ENCODE measurements at places on chromosomes 13 and 19.

DNA sequence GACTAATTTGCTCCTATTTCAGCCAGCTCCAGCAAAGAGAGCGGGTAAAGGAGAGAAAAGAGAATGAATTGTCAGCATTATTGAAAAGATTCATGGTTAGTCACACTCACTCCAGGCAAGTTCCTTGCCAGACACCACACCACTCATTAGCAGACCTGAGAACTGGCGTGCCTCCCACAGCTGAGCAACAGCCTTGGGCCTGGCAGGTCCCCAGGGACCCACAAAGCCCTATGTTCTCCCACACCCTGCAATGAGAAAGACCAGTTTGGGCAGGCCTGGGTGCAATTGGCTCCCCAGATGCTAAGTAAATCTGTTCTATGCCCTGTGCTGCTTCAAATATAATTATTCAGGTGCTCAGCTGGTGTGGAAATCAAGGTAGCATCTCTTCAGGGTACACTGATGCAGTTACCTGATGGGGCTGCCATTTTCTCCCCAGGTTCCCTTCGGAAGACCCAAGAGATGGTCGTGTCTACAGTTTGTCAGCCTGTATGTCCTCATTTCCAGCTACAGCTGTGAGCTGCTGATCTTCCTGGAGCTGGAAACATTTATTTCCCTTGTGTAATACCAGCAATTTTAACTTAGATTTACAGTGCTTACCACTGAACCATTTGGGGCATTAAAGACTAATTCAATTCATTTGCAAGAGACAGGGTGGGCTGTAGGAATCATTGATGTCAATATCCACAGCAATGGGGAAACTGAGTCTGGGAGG, 405.0 kb downstream of the COG6 start:
- peak; percentile 85 for DNase-seq

GRCh38 chr19:56174550-56174949, 1.3 kb upstream of the GALP start:
- DNase-seq, result peak; percentile 12

DNA sequence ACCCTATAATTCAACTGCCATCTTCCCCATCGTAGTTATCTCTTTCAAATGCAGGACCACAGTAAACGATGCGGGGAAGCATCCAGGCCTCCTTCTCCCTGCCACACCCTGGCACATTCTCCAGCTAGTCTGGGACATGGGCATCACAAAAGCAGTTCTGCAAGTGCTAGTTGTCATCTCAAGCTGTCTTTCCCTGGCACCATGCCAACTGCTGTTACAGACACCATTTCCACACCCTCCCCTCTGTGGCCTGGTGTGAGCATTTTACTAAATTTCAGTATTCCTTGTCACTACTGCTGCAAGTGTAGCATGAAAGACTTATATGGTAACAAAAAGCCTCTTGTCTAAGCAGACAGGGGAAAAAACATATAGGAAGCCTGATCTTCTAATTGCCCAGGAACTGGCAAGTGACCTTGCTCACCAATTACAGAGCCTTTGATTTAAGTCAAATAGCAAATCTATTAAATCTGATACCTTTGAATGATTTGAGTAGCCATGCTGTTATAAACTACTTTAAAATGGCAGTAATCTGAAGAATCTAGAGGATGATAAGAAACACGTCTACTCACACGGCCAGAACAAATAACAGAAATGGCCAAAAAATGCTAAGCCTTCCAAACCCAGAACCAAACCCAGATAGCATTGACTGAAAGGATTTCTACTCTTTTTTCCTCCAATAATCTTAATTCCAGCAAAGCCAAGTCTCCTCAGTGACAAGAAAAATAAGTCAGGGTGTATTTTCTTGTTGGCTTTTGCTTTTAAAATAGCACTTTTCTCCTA, 179.0 kb downstream of the NUFIP1 start:
- no peak for DNase-seq

GRCh38 chr19:22532388-22533300, 101.5 kb upstream of the ZNF492 start:
- DNase-seq, result no peak

GRCh38 chr13:108270442-108270841, 924 bp downstream of the TNFSF13B start:
- DNase-seq, result no peak
